Fibroblast of pulmonary artery (primary cell): ENCODE measurements at places on chromosomes 4 and X.

- no peak for DNase-seq
Measured at GRCh38 chrX:68878977-68879645, 50.3 kb downstream of the EFNB1 start.

DNA sequence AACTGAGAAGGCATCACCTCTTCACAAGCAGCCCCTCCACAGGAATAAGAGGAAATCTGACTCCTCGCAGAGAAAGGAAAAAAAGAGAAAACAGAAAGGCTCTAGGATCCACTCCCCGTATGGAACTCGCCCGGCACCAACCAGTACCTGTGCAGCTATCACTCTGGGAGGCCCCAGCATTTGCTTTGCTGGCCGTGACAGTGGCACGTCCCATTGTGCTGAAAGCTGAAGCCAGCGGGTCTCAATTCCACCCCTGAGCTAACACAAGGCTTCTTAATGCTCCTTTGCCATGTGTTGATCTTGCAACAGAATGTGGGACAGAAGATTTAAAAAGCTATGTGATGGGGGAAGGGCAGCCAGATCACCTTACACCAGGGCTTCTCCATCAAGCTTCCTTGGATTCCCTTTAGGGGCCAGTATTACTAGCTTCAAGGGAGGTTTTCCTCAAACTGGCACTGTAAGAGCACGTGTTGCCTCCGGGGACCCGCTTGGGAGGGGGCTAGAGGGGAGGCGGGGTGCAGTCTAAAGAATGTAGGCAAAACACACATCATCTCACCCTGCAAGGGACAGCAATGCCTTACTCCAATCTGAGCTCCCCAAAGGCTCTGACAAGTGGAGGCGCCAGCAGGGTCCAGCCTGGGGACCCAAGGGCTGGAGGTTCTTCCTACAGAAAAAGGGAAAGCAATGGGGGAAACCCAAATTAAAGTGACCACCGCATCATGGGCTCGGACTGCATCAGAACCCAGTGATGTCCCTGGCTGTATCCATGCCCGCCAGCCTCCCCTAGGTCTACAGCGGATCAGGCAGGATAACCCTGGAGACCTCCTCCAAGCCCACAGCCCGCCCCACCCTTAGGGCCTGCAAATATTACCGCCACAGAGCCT, 1.2 kb downstream of the USP46 start:
- peak; percentile 47 for DNase-seq

GRCh38 chr4:185916231-185916630, 104.2 kb upstream of the SORBS2 start:
- no peak for DNase-seq

- peak; percentile 6 for DNase-seq
Measured at GRCh38 chr4:154643493-154643892, 31.0 kb upstream of the FGG start.

- no peak for DNase-seq
Measured at GRCh38 chrX:118024482-118024881, 92.1 kb downstream of the KLHL13 start.

- no peak for DNase-seq
Measured at GRCh38 chr4:109126856-109127255, 175.6 kb downstream of the COL25A1 start.

GRCh38 chr4:4320951-4321714, 31.1 kb downstream of the ZBTB49 start:
- no peak for DNase-seq

DNA sequence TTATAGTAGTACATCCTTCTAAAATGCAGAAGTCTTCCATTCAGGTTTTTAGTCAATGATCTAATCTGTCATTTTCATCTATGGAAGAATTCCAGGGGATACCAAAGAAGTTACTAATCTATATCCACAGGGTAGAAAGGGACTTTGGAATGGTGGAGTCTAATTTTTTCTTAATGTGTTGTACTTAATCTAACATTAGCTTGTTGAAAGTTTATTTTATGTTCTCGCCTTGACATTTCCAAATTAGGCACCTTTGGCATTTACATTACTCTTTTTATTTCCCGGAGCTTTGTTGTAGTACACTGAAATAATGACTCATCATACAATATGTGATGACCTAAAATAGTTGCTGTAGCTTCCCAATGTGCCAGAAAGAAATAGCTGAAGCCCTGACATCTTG, 91.5 kb downstream of the HTR2C start:
- peak; percentile 0 for DNase-seq

GRCh38 chr4:11456401-11456800, 27.7 kb upstream of the HS3ST1 start:
- DNase-seq = no peak
